Fibroblast of lung (primary cell): ENCODE measurements at places on chromosomes 13 and 19.

GRCh38 chr13:113879494-113880360 lies 15.9 kb upstream of the GAS6 start:
- no peak for DNase-seq

GRCh38 chr13:101487438-101487830 lies 35.0 kb downstream of the ITGBL1 start:
- no peak for DNase-seq

GRCh38 chr13:25466880-25467279 lies 95.1 kb downstream of the ATP8A2 start:
- DNase-seq, result no peak

DNA sequence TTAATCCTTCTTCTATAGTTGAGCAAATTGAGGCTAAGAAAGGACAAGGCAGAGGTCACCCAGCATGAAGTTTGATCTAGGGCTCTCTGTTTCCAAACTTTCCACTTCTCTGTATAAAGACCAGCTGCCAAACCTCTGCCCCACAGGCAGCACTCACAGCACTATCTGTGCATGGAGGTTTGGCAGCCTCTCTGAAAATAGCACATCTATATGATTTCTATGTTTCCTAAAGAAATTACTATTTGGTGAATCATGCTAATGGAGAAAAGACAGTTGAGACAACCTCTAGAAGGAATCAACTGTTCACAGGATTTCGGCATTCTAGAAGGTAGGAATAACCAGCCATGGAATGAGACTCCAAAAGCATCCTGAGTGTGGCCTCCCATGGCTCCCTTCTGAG lies 554.5 kb downstream of the IRS2 start:
- peak; percentile 24 for DNase-seq

GRCh38 chr13:69866555-69866954 lies 241.1 kb upstream of the ATXN8OS start:
- DNase-seq, result no peak

GRCh38 chr13:67821606-67822005 lies 591.5 kb upstream of the PCDH9 start:
- no peak for DNase-seq

GRCh38 chr13:46143184-46143701 lies 38.4 kb upstream of the CPB2 start:
- no peak for DNase-seq

DNA sequence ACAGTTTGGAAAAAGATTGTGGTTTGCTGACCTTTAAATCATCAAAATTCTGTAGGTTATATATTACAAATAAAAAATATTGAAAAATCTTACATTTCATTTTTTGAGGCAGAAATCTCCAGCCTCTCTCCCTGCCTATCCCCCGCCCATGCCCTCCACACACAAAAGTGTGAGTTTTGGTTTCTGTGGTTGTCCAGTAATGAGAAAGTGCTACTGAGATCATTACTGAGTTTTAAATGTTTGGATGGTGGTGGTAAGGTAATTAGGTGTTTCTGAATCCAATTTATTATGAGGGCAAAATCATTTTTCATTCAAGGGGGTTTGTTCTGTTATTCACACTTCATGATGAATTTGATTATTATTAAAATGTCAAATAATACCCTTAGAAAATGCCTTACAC lies 448.0 kb upstream of the SLC10A2 start:
- no peak for DNase-seq

DNA sequence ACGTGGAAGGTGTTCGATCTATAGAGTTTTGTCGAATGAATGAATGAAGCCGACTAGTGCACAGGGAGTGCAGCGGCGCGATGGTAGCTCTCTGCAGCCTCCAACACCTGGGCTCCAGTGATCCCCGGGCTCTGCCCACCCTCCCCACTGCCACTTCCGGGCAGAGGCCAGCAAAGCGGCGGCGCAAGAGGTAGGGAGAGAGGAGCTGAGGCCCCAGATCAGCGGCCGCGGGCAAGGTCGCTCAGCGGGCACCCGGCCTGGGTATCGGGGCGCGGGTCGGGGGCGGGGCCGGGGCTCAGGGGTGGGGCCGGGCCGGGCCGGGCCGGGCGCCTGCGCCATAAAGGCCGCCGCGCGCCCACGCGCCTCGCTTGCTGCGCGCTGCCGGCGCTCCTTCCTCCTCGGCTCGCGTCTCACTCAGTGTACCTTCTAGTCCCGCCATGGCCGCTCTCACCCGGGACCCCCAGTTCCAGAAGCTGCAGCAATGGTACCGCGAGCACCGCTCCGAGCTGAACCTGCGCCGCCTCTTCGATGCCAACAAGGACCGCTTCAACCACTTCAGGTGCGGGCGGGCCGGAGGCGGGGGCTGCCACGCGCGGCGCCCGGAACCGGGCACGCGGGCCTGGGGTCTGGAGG lies at the start of gene GPI:
GPI (plus strand) TSS at position 367 of the 633 bp plus-strand sequence; CDS start at position 438, 71 bp downstream.
- peak; percentile 34 for DNase-seq

- DNase-seq, result no peak
Measured at GRCh38 chr13:96229356-96229755, 139.4 kb downstream of the HS6ST3 start.

- DNase-seq, result no peak
Measured at GRCh38 chr19:50823389-50824042, at the start of gene KLK1. TSS of gene KLK1 (minus strand) at chr19:50823787. CDS start at chr19:50823748, 39 bp downstream.

DNA sequence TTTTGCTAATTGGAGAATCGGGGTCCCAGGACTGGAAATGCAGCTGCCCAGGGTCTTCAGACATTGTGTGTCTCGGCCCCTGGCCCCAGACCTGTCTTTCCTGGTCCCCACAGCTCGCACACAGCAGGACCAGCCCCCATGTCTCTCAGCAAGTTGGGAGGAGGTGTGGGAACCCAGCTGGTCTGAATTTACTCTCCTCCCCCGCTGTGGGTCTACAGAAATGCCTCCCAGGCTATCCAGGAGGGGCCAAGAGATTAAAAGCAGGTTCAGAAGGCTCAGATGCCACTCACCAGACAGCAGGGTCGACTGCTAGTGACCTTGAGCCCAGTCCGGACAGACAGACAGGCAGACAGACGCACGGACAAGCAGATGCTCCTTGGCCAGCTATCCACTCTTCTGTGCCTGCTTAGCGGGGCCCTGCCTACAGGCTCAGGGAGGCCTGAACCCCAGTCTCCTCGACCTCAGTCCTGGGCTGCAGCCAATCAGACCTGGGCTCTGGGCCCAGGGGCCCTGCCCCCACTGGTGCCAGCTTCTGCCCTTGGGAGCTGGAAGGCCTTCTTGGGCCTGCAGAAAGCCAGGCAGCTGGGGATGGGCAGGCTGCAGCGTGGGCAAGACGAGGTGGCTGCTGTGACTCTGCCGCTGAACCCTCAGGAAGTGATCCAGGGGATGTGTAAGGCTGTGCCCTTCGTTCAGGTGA lies at the start of gene DAND5:
DAND5 (plus strand) TSS at position 285 of the 697 bp plus-strand sequence; CDS start at position 370, 85 bp downstream.
- DNase-seq, result no peak

GRCh38 chr19:49591731-49592485 lies 926 bp downstream of the PRR12 start:
- DNase-seq, result peak; percentile 38

DNA sequence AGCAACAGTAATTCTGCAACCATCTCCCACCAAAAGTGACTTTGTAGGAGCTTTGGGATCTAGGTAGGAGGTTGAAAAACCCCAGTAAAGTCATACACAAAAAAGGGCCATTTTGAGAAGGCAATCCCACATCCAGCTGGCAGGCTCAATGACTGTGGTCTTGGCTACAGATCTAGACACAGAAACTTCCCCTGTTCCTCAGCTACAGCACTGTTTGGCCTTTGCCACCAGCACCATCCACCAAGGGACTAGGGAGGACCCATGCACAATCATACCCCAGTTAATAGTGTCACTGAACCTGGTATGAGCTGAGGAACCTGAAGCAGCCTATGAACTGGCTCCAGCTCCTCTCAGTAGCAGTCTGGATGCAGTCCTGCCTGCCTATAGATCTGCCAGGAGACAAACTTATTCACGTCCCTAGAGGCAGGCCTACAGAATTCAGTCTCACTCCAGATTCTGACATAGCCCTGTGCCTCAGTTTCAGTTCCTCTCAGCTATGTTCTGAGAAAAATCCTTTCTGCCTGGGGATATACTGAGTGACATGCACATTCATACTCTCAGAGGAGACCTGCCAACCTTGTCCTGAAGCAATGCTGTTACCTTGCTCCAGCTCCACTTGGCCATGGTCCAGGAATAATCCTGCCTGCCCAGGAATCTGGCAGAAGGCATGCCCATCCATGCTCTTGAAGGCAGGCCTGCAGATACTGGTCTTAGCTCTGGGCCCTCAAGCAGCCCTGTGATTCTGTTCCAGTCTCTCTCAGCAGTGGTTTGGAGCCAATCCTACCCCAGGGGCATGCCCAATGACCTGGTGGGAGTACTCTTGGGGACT lies 2048.3 kb upstream of the PCDH20 start:
- DNase-seq, result no peak

- DNase-seq, result no peak
Measured at GRCh38 chr19:6023936-6024335, 46.0 kb upstream of the RANBP3 start.

- peak; percentile 19 for DNase-seq
Measured at GRCh38 chr13:94454906-94455305, 24.6 kb downstream of the DCT start.

GRCh38 chr13:33277946-33278345 lies 7.6 kb downstream of the STARD13 start:
- peak; percentile 57 for DNase-seq

- peak; percentile 94 for DNase-seq
Measured at GRCh38 chr19:38650911-38651584, 3.6 kb downstream of the ACTN4 start.

DNA sequence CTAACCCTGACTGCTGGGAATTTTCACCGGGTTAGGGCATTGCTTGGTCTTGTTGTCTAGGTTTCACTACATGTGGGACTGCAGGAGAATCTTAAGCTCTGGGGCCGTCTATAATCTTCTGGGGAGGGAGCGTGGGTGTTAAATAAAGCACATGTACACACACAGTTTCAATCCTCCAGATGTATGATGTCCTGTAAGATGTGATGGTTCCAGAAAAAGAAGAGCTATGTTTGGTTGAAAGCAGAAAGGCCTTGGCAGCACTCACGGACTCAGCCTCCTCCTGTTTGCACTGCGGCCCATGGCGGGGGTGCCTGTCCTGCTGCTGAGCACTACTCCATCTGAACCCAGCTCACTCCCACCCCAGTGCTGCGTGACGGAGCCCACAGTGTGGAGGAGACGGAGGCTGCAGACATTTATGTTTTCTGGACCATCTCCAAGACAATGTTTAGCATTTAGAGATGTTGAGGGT lies 343.5 kb downstream of the TEX29 start:
- DNase-seq, result no peak

DNA sequence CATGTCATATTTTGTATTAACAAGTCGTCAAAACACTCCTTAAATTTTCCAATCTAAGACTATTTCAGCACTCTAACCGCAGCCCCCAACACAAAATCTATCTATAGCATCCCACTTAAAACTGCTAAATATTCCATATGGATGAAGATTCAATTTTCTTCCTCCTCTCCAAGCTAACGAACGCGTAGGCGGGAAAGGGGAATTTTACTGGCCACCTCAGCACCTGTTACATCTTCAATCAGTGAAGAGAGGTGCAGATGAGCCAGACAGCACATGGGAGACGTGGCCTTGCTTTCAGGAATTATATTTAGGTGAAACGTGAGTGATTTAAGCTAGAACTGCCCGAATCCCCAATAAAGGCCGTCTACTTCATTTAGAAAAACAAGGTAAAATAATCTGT lies 1.1 kb downstream of the RBM26 start:
- peak; percentile 23 for DNase-seq

DNA sequence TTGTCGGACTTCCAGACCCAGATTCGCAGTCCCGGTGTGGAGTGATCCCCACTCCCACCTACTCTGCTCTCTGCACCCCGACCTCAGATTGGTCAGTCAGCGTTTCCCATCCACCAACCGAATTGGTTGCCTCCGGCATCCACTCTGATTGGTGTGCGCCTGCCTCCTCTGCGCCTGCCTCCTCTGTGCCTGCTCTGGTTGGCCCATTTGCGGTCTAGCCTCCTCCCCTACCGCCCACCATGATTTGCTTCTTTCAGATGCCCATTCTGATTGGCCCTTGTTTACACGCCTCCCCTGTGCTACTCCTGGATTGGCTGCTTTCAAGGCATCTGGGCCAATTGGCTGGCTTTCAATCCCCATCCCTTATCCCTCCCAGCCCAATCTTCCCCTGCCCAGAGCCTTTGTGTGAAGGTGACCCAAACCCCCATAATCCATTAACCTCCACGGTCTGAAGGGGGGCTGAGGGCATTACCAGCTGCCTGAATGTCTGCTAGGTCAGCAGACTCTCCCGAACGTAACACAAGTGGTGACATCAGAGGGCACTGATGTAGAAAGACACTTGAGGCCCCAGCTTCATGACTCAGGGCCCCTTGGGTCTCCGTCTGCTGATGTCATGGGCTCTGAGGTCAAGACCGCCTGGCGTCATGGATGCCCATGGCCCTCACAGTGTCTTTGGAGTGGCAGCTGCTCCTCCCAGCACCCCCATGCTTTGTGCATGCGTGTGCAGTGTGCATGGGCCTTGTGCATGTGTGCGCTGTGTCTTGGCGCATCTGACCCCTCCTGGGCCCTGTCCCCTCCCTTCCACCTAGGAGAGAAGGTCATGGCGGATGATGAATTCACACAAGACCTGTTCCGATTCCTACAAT lies 80.4 kb downstream of the MAP4K1 start:
- DNase-seq, result no peak

GRCh38 chr13:109694972-109695371 lies 91.4 kb downstream of the IRS2 start:
- DNase-seq, result no peak

DNA sequence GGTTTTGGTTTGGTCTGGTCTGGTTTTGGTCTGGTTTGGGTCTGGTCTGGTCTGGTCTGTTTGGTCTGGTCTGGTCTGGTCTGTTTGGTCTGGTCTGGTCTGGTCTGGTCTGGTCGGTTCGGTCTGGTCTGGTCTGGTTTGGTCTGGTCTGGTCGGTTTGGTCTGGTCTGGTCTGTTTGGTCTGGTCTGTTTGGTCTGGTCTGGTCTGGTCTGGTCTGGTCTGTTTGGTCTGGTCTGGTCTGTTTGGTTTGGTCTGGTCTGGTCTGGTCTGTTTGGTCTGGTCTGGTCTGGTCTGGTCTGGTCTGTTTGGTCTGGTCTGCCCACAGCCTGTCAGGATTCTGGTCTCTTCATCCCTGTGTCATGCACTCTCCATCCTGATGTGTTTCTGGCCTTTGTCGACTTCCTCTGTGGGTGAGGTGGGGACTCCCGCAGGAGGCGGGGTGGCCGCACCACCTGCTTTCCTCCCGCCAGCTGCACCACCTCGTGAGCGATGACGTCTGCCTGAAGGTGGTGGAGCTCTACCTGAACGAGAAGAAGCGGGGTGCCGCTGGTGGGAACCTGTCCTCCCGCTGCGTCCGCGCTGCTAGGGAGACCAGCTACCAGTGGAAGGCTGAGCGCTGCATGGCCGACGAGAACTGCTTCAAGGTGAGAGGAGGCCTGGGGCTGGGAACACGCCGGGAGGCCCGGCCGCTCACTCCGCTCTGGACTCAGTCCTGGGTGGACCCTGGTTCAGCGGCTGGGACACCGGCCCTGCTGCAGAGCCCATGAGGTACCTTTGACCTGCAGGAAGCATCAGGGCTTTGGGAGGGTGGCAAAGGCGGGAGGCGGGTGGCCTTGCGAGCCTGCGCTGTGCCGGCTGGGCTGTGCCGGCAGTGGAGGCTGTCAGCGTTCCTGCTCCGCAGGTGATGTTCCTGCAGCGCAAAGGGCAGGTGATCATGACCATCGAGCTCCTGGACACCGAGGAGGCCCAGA lies 12.9 kb upstream of the F2RL3 start:
- no peak for DNase-seq
